ENCODE measurements at places on chromosomes 2 and 18. TPM values are rescaled to one million over a fixed set of nuclear protein-coding genes. Genes with fewer than 3 reads are reported as not detected.
A peak's percentile ranks its signal among the peaks of the same experiment; 100 is the strongest.

DNA sequence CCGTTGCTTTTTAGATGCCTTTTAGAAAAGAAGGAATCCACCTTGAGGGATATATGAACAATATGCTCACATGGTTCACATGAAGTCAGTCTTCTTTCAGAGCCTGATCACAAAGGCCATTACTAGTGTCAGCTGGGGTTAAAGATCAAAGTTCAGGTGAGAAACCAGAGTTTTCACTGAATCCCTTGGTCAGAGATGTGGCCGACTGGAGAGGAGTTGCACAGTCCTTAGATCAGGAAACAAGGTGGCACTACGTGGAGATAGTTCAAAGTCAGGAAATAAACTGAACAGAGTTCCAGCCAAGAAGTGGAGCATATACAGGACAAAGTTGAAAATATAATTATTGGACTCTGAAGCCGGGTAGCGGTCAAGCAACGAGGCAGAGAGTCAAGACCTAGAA, 54.6 kb downstream of the AAK1 start:
- DNase-seq = no peak

The C1QL2 gene
- total RNA-seq = not detected

- no peak for DNase-seq
These were observed 250.2 kb upstream of the MEX3C start for GRCh38 chr18:51447351-51448342.

GRCh38 chr2:231110551-231110950, 14.3 kb downstream of the HTR2B start:
- peak; percentile 32 for DNase-seq

The SIX3 gene
- total RNA-seq = not detected

DNA sequence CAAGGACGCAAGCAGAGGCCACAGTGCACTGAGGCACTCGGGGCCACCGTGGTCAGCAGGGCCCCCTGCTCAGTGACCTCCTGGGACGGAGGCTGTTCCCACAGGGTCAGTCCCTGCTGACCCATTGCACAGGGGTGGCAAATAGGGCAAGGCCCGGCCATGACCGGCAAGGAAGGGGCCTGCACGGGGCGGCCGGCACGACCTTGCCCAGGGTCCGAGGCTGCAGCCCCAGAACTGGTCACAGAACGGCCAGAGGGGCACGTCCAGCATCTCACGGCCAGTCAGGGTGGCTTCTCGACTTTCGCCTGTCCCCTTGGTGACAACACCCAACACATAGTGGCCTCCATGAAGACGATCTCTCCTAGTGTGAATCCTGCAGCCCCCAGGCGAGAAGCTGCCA, 27.6 kb upstream of the OTOS start:
- no peak for DNase-seq

GRCh38 chr18:21194871-21195771, 46.9 kb upstream of the GREB1L start:
- peak; percentile 53 for DNase-seq

Measured in SK-MEL-5 (cell line).